ENCODE measurements at places on chromosomes 16 and 17.
A peak's percentile ranks its signal among the peaks of the same experiment; 100 is the strongest.

- DNase-seq: no peak
Observed at GRCh38 chr16:48942996-48943395, 333.0 kb upstream of the N4BP1 start.

- no peak for DNase-seq
Observed at GRCh38 chr16:86011532-86011931, 112.6 kb downstream of the IRF8 start.

GRCh38 chr16:87065446-87066132 is 251.6 kb downstream of the C16orf95 start:
- no peak for DNase-seq

- DNase-seq: no peak
Observed at GRCh38 chr16:57512296-57513001, 23.9 kb downstream of the CCDC102A start.

DNA sequence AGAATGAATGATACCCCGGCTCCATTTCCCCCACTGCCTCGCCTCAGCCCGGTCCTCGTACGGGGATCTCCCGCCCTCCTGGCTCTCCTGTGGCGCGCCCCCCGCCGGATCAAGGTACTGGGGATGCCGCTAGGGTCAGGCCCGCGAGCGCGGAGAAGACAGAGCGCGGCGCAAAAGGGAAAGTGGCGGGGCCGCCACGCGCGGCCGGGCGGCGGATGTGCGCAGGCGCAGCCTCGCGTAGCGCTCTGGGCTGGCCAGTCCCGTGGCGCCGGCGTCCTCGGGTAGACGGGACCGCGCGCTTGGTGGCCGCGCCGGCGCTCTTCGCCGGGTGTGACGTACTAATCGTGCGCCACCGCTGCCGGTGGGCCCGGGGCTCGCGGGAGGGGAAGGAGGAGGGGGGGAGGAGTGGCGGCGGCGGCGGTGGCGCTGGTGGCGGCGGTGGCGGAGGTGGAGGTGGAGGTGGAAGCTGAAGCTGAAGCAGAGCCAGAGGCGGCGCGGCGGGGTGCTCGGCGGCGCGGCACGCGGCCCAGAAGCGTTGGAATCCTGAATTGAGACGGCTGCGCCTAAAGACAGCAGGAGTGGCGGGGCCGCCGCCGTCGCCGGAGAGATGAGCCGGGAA is at the start of gene SENP3:
Gene SENP3 (plus strand): TSS at position 331 of the 619 bp plus-strand sequence. CDS start 1,158 bp downstream, outside the sequence.
- peak; percentile 63 for DNase-seq

DNA sequence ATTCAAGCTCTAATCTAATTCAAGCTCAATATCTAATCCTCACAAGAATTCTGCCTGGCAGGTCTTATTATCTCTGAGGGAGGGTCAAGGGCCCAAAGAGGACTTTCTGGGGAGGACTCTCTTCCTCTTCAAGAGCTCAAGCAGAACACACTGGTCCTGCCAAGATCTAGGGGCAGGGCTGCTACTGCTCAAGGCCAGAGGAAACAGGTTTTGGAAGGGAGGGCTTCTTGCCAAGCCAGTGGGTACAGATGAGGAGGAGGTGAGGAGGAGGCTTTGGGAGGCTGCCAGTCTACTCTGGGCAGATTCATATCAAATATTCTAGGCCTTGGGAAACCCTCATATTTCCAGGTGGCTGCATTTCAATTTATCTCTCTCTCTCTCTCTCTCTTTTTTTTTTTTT is 51.8 kb upstream of the IL34 start:
- no peak for DNase-seq

- DNase-seq: no peak
Observed at GRCh38 chr17:36130346-36130745, 26.7 kb downstream of the CCL4 start.

- DNase-seq: no peak
Observed at GRCh38 chr16:50696575-50697420, 3.4 kb downstream of the NOD2 start.

- DNase-seq: no peak
Observed at GRCh38 chr16:55625843-55626242, 29.9 kb upstream of the SLC6A2 start.

DNA sequence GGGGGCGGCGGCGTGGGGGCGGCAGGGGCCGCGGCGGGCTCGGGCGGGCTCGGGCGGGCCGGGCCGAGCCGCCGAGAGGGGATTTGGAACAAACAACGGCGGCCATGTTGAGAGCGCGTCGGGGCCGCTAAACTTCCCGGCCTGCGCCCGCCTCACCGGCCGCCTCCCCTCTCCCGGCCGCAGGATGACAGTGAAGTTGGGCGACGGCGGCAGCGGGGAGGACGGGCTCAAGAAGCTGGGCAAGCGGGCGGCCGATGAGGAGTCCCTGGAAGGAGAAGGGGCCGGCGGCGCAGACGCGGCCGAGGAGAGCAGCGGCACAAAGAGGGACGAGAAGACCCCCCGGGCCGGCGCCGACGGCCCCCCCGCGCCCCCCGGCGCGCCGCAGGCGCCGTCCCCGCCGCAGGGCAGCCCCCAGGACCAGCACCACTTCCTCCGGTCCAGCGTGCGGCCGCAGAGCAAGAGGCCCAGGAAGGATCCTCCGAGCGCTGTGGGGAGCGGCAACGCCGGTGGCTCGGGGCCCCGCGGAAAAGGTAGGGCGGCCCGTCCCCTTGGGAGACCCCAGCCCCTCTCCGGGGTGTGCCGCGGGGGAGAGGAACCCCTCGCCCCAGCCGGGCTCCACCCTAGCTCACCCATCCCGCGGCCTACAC is 2.4 kb downstream of the CRAMP1 start:
- no peak for DNase-seq

- no peak for DNase-seq
Observed at GRCh38 chr16:67305216-67306071, 21.1 kb downstream of the KCTD19 start.

GRCh38 chr17:4858068-4858881 is 25.1 kb downstream of the MINK1 start:
- DNase-seq: no peak

- no peak for DNase-seq
Observed at GRCh38 chr16:81831722-81832126, 52.6 kb downstream of the PLCG2 start.

DNA sequence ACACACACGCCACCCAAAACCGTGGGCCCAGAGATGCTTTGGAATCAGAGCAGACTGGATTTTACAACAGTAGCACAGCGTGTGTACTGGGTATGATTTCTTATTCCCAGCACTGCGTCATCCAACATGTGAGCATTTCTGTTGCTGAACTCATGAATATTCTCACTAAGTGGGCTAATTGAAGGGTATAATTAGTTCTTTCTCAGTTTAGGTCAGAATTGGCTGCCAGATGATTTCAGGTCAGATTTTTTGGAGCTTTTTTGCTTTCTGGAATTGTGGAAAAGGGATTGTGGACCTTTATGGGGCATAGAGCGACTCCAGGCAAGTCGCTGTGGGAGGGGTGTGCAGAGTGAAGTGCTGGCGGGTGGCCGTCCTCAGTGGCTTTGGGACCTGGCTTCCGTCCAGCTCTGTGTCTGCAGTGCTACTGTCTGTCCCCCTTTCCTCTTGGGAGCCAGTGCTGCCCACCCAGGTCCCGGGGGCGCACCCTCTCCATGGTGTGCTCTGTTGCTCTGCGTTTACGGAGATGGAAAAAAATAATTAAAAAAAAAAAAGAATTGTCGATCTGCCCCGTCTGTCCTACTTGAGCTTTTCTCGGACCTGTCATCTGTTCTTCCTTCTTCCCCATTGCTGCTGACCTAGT is 25.0 kb downstream of the FOXK2 start:
- DNase-seq: no peak

GRCh38 chr16:17227278-17227677 is 243.5 kb downstream of the XYLT1 start:
- no peak for DNase-seq

- DNase-seq: no peak
Observed at GRCh38 chr16:57007050-57007449, 17.7 kb downstream of the NLRC5 start.

- DNase-seq: no peak
Observed at GRCh38 chr17:32863559-32863958, 13.4 kb downstream of the MYO1D start.

GRCh38 chr17:74873874-74874614 is 1.2 kb upstream of the FDXR start:
- DNase-seq: no peak

GRCh38 chr16:10629592-10629963 is 49.2 kb upstream of the EMP2 start:
- DNase-seq: no peak

- peak; percentile 72 for DNase-seq
Observed at GRCh38 chr17:64385187-64386083, 5.2 kb downstream of the PECAM1 start.

GRCh38 chr16:14658063-14658462 is 25.3 kb downstream of the BFAR start:
- DNase-seq: no peak

DNA sequence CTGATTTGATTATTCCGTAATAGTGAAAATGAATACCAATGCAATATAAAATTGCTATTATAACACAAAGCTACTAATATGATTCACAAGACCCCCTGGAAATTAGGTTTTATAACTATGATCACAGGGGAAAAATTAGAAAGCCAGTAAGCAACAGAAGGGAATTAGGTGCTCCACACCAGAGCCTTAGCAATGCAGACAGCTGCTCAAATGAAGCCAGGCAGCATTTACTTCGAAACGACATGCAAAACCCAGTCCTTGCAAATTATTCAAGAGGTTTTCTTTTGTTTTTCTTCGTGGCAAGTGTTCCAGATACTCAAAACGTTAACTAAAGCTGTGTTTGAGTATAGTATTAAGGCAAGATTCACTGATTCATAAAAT is 47.9 kb downstream of the TOX3 start:
- DNase-seq: no peak

DNA sequence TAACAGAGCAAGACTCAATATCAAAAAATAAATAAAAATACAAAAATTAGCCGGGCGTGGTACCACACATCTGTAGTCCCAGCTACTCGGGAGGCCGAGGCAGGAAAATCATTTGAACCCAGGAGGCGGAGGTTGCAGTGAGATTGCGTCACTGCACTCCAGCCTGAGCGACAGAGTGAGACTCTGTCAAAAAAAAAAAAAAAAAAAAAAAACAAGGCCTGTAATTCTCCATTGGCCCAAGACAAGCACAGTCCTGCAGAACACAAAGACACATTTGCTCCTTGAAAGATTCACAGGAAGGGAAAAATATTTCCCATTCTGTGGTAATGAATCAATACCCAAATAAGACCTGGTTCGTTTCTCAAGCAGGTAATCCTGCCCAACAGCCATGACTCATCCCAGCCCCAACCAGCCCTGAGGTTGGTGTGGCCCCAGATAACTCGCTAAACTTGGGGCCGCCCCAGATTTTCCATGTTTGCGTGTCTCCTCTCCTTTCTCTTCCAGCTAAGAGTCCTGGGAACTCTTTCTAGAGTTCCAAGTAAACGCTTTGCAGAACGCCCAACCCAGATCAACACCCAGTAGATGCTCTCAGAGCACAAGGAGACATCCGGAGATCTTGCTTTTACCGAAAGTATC is 40.3 kb upstream of the SNN start:
- DNase-seq: no peak

GRCh38 chr16:54233615-54234014 is 53.0 kb downstream of the IRX3 start:
- no peak for DNase-seq

- DNase-seq: peak; percentile 54
Observed at GRCh38 chr17:15262291-15263205, 2.6 kb downstream of the PMP22 start.

GRCh38 chr17:14211801-14212200 is 24.9 kb downstream of the CDRT15 start:
- DNase-seq: no peak

GRCh38 chr17:67260170-67260987 is 15.4 kb upstream of the HELZ start:
- DNase-seq: peak; percentile 76

DNA sequence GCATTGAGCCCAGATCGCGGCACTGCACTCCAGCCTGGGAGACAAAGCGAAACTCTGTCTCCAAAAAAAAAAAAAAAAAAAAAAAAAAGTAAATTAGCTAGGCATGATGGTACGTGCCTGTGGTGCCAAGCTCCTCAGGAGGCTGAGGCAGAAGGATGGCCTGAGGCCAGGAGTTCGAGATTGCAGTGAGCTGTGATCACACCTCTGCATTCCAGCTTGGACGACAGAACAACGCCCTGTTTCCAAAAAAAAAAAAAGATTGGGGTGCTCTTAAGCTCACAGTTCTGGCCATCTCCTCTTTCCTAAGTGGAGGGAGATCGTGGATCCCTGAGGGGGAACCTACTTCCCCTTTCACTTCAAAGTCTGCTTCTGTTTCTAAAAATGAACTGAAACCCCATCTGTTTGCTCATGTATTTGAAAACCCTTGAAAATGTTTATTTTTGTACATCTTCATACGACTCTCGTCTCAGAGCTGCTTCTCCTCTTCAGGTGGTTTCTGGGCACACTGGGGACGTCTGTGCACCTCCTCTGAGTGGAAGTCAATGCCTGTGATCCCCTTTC is 138.8 kb downstream of the PRKCA start:
- no peak for DNase-seq

DNA sequence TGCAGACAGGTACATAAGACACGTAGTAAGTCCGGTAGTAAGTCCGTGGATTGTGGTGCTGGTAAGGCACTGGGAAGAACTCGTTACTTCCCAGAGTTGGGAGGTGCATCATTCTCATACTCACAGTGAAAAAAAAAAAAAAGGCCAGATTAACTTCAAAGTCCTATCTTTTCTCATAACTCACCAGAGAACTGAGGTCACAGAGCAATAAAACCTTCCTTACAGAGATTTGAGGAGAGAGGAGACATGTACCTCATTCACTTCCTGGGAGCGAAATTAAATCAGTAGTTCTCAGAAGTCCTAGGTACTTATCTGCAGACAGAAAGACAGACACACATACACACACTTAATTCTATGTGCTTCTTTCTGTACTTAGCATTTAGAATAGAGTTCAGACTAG is 22.5 kb downstream of the MPHOSPH6 start:
- no peak for DNase-seq

DNA sequence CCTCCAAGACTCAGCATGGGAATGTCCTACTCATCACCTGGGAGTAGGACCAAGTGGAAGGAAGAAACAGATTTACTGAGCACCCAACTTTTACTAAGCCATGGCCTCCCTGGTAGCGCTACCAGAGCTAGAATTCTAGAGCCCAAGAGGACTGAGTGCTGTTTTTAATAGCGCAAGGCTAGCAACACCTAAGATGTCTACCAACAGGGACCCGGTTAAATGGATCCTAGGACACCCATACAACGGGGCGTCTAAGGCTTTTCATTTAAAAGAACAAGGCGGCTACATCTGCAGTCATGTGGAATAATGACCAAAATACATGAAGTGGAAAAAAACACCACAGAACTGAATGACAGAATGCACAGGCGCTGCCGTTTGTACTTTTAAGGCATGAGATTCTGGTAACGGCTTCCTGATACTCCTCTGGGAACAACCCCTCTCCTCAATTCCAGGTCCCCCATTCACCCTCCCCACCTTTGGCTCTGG is 5.1 kb downstream of the GGA2 start:
- DNase-seq: no peak

Data from skeletal muscle cell (primary cell).